ENCODE measurements at places on chromosomes 7 and 10.

DNA sequence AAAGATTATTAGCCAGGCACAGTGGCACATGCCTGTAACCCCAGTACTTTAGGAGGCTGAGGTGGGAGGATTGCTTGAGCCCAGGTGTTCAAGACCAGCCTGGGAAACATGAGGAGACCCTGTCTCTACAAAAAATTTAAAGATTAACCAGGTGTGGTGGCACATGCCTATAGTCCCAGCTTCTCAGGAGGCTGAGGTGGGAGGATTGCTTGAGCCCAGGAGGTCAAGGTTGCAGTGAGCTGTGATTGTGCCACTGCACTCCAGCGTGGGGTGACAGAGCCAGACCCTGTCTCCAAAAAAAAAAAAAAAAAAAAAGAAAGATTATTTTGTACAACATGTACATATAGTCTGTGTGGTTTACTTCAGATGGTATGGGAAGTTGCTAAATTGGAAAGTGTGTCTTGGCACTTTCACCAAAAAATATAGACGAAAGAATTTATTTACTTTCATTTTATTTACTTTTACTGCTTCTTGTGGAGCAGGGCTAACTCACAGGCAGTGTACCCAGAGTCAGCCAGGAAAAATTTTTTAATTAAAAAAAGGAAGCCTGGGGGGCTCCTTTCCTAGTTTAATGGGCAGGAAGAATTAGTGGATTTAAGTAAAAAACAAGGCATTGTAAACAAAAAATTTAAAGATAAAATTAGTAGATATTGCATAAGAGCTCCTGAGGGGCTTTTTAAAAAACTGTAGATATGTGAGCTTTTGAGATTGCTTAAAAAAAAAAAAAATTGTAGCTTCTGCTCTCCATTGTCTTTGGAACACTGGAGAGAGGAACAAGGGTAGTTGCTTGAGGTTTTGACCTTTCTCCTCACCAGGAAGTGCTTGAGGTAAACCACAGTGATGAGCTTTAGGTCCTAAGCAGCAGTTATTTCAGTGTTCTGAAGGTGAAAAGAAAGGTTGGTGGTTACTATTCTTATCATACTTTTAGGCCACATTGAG lies 44.6 kb upstream of the VDAC2 start:
- DNase-seq: peak; percentile 75

- no peak for DNase-seq
Observed at GRCh38 chr7:1714583-1715330, 44.7 kb downstream of the ELFN1 start.

DNA sequence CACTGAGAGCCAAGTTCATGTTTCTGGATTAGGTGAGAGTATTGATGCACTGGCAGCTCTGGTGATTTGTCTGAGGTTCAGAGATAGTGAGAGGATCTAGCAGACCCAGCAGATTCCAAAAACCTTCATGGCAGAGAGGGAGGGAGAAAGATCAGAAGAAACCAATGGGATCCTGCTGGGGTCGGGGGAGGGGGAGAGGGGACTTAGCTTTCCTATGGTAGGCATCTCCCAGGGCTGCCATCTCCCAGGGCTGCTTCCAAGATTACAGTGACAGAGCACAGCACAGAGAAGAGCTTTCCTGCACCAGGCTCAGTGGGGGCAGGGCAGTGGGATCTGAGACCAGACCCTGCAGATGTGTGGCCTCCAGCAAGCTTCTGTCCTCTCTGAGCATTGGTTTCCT lies 76.8 kb upstream of the GDF10 start:
- no peak for DNase-seq

DNA sequence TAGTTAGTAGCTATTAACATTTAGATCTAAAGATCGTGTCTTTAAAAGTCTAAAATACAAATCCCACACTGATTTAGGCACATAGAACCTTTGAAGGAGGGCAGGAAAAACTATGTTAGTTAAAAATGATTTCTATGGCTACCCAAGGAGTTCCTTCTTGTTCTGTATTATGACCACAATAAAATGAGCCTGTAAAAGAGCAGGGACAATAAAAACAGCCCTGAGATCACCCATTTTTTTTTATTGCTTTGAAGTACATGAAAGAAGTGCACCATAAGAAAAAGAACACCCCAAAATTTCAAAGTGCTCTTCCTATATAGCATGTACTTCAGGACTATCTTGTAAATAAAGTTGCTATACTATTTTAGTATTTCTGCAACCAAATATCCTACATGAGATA lies 29.8 kb downstream of the RTKN2 start:
- no peak for DNase-seq

DNA sequence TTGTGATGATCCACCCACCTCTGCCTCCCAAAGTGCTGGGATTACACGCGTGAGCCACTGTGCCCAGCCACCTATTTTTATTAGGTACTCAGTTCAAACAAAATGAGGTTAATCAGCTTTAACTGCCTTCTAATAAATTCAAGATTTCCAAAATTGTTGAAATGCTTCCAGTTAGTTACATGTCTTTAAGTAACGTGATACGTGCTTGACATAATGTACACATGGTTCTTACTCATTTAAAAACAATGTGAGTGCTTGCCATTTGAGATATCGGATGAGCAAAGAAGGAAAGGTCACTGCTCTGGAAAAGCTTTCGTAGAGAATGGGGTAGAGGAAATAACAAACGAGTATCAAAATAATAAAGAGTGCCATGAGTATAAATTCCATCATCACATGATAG lies 83.6 kb downstream of the KMT2E start:
- DNase-seq: no peak

GRCh38 chr7:70472601-70473237 lies 659.2 kb upstream of the GALNT17 start:
- no peak for DNase-seq

GRCh38 chr7:117550625-117551024 lies 70.8 kb downstream of the CFTR start:
- DNase-seq: no peak

GRCh38 chr10:97067716-97068391 lies 117.9 kb downstream of the SLIT1 start:
- DNase-seq: no peak

DNA sequence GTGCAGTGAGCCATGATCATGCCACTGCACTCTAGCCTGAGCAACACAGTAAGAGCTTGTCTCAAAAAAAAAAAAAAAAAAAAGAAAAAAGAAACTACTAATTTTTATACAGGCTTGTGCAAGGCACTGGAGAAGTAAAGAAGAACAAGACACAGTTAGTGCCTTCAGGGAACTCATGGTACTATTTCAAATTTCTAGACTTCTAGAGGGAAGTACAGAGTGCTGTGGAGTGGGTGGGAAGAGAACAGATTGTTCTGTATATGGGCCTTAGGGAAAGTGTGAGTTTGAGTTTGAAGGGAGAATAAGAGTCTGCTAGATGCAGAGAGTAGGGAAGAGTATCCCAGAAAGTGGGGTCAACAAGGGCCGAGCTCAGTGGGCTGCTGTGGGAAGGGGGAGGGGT lies 234.8 kb downstream of the PHTF2 start:
- no peak for DNase-seq

DNA sequence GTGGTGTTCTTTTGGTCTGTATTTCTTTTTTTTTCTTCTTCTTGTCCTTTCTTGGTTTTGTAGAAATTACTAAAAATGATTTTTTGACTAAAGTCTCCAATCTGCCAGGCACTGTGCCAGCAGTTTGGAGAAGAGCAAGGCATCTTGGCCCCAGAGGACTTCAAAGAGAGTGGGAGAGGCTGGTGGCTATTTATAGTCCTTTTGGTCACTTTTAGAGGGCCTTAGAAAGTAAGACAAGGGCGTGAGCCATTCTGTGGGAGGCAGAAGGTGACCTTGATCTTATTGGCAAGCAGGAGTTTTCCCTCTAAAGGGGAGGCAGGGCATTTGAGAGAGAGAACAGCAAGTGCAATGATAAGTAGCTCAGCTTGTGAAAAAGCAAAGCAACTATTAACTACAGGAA lies 211.9 kb downstream of the GALNT17 start:
- no peak for DNase-seq

GRCh38 chr10:69860271-69860670 lies 58.6 kb downstream of the COL13A1 start:
- no peak for DNase-seq

GRCh38 chr10:61937631-61938351 lies 36.3 kb downstream of the ARID5B start:
- DNase-seq: peak; percentile 21

DNA sequence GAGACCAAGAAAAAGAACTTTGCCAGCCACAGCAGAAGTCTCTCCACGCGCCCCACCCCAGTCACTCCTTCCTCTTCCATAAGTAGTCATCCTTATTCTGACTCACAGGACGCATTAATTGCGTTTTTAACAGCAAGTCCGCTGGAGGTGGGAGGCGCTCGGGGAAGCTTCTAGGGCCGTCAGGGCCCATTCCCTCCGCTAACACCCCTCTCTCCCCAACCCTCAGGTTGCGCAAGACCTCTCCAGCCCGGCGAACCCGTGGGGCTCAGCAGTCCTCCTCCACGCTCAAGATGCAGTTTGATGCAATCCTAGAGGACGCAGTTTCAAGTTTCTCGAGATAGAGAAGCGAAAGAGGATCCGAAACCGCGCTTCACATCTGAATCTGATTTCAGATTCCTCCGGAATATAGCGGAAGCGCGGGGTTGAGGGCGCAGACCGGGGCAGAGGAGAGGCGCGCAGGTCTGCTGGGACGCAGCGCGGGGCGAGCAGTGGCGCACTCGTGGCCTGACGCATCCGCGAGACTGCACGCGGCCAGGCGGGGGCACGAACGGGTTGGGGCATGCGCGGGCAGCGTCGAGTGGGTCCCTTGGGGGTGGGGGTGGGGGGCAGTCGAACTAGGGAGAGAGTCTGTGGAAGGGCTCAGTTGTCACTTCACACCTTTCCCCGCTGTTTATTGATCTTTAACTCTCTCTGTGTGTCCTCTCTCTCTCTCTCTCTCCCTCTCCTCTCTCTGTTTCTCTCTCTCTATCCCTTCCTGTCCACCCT lies 37.8 kb upstream of the PSAP start:
- peak; percentile 88 for DNase-seq

- no peak for DNase-seq
Observed at GRCh38 chr10:99681553-99681952, 22.2 kb downstream of the ENTPD7 start.

- DNase-seq: no peak
Observed at GRCh38 chr10:126844406-126844805, 60.8 kb upstream of the DOCK1 start.

GRCh38 chr7:123569352-123570010 lies 11.9 kb upstream of the NDUFA5 start:
- DNase-seq: no peak

GRCh38 chr7:66739953-66740301 lies 606 bp upstream of the RABGEF1 start:
- DNase-seq: no peak

Measured in GM13976 (cell line).